A549 treated with CORT108297 at 1 μM for 4 hours (cell line): ENCODE measurements at places on chromosomes 12 and 14. TPM values are rescaled to one million over a fixed set of nuclear protein-coding genes. Genes with fewer than 3 reads are reported as not detected.

SLC6A12 gene
- total RNA-seq = 0.51 to 1.1 TPM (median 0.69 TPM) in 5 replicates

SLC5A8 gene
- not detected in 5 replicates for total RNA-seq

PPP1R13B gene
- total RNA-seq = 5.0 to 5.9 TPM (median 5.3 TPM) in 5 replicates

OR4Q2 gene
- not detected in 5 replicates for total RNA-seq

GLT8D2 gene
- 0.25 to 0.35 TPM (median 0.28 TPM) in 5 replicates for total RNA-seq

CIDEB gene
- total RNA-seq = 0.18 to 0.66 TPM (median 0.20 TPM) in 5 replicates
